ENCODE measurements at places on chromosomes 4 and X.

GRCh38 chr4:168045354-168045753 is 47.0 kb upstream of the ANXA10 start:
- DNase-seq, result no peak

GRCh38 chr4:73988061-73988460 is at the start of gene PPBP:
PPBP (minus strand) TSS chr4:73988190; CDS start chr4:73988103, 87 bp downstream.
- peak; percentile 48 for DNase-seq

- DNase-seq, result no peak
Observed at GRCh38 chrX:8688776-8689175, 43.2 kb downstream of the ANOS1 start.

- DNase-seq, result peak; percentile 48
Observed at GRCh38 chrX:154712781-154713740, 37.8 kb downstream of the GAB3 start.

DNA sequence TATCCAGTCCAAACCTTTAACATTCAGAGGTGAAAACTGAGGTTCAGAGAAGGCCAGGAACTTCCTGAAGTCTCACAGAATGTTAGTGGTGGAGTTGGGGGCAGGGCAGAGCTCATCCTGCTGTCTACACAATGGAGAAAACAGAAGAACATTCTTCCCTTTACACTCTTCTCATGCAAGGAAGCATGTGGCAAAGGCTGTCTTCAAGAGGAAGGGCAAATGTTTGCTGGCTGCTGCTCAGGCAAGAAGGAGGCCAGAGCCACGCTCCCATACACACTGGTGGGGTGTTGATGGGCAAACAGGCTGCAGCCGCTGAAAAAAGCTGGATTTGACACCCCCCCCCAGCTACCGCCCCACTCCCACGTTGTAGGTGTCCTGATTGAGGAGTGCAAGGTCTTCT is 32.5 kb downstream of the HMGB3 start:
- no peak for DNase-seq

DNA sequence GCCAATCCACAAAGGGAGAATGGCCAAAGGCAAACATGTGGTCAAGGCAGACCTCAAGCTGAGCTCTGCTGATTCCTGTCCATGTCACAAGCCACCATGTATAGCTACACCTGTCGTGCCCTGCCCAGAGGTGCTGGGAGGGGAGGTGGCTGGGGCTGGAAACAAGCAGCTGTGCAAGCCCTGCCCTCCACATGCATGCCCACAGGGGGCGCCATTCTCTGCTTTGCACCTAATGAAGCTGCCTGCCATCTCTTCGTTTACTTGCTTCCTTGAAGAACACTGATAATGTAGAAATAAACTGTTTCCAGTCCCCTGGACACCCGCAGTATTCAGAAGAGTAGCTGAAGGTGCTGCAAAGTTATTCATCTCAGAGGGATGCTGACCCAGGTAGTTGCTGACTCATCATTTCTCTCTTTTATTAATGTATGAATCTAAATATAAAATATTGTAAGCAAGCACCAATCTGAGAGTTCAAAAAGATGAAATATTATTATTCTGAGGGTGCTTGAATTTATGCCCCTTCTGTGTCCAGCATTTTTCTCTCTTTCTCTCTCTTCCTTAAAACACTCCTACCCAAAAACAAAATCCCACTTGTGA is 278.6 kb downstream of the ADGRA3 start:
- peak; percentile 74 for DNase-seq
